ENCODE measurements at places on chromosomes 11 and 22.

GRCh38 chr11:126268361-126268707, 361 bp downstream of the SRPRA start:
- no peak for DNase-seq

DNA sequence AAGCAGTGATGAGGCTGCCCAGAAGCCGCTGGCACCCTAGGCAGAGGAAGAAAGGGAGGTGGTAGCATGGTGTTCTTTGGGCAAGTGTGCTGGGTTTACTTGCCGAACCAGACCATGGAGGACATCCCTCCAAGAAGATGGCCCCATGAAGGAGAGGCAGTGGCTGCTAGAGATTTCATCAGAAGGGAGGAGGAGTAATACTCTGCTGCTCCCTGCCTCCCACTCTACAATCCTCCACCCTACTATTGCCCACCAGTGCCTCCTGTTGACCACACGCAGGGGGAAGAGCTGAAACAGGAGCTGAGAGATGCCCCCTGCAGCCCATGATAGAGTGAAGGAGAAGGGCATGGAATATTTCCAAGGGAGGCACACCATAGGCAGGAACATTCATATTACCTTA, 51.0 kb upstream of the PRSS23 start:
- DNase-seq, result no peak

GRCh38 chr11:84430661-84431060, 1144.5 kb upstream of the CCDC90B start:
- no peak for DNase-seq

- no peak for DNase-seq
Observed at GRCh38 chr11:122814401-122814800, 23.9 kb upstream of the CRTAM start.

- no peak for DNase-seq
Observed at GRCh38 chr11:72227316-72228228, 3.0 kb downstream of the INPPL1 start.

- no peak for DNase-seq
Observed at GRCh38 chr11:8720868-8721608, 38.4 kb downstream of the RPL27A start.

GRCh38 chr22:20639343-20639742, 131.9 kb downstream of the MED15 start:
- no peak for DNase-seq

DNA sequence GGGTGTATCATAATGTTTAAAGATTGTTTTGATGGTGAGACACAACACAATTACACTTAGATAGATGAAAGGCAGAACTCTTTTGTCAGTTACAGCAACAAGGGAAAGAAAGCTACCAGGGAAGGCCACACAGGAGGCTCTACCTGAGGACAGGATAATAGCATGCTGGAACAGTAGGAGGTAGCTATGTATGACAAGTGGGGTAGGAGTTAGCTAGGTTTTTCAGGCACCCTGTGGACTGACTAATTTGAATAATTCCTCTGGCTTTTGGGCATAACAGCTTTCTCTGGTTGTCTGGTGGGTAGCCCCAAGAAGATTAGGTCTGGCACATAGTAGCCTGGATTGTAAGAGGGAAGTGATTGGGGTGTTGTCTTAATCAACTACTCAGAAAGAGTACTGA, 475.4 kb upstream of the CHORDC1 start:
- DNase-seq, result no peak

DNA sequence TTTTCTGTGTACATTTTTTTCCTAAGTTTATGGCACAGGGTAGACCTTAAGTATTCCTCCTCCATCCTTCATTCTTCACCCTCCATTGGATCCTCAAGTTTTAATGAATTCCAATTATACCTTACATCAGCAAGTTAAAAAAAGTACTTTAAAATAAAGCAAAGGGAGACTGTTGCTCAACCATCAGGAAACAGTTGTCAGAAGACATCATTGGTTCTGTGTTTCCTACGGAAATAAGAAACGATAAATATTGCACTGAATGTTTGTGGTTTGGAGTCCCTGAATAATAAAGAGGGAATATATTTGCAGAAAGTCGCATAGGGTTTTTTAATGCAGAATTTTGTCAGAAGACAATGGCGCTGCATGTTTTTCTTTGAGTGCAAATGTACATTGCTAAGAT, 28.1 kb upstream of the LDHA start:
- DNase-seq, result no peak

GRCh38 chr11:120115272-120116000, 22.5 kb downstream of the TRIM29 start:
- no peak for DNase-seq

- DNase-seq, result no peak
Observed at GRCh38 chr11:13030857-13031256, 21.7 kb downstream of the RASSF10 start.

- DNase-seq, result no peak
Observed at GRCh38 chr11:72778535-72779494, 15.0 kb downstream of the STARD10 start.

DNA sequence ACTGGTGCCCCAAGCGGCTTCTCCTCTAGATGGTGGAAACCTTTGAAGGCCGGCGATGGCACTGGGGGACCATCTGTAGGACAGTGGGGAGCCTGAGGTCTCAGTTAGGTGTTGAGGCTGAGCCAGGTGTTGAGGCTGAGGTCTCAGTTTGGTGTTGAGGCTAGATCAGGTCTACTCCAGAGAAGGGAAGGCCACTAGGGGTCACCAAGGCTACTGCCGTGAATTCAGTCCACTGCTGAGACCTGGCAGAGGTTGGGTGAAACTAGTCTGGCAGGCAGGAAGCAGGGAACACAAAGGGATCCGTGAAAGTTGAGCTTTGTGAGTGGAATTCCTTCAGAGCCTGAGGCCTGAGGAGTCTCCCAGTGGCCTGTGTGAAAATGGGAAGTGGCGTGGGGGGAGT, 123.8 kb upstream of the FGF3 start:
- DNase-seq, result no peak

- no peak for DNase-seq
Observed at GRCh38 chr11:123796226-123796625, 9.9 kb downstream of the OR6M1 start.

GRCh38 chr22:49215840-49216239, 611.8 kb downstream of the BRD1 start:
- no peak for DNase-seq

DNA sequence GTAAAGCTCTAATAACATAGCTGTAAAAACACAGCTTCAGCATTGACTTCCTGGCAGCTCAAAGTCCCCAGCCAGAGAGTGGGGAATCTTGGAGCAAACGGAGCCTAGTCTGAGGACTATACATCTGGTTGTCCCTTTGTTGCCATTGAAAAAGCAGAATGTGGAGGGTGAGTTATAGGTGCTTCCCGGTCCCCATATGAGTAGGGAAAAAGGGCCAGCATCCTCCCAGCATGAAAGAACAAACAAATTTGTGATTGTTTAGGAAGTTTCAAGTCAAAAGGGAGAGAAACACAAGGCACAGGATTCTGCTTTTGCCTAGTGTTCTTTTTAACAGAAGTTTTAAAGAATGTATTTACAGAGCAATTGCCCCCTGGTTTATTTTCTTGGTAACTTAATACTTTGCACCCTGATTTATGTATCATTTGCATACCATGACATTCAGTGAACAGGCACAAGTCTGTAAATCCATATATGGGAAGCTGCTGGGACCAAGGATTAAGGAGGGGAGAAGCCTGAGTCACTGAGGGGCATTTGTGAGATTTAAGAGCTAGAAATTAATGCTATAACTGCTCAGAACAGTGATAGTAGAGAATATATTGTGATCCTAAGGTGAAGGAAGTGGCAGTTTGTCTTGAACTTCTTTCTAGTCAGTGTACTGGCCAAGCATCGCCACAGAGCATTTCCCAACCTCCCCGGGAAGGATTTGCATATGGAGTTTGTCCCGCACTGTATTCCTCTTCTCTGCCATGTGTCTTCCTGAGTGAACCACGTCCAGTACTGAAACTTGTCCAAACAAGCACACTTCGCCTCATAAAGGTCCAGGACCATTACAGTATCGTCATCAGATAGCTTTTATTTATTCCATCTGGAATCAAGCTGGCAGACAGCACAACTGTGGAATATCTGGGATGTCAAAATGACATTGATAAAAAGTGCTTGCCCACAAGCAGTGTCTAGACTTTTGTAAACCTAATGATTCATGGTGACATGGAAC, 103.0 kb downstream of the DBX1 start:
- no peak for DNase-seq

DNA sequence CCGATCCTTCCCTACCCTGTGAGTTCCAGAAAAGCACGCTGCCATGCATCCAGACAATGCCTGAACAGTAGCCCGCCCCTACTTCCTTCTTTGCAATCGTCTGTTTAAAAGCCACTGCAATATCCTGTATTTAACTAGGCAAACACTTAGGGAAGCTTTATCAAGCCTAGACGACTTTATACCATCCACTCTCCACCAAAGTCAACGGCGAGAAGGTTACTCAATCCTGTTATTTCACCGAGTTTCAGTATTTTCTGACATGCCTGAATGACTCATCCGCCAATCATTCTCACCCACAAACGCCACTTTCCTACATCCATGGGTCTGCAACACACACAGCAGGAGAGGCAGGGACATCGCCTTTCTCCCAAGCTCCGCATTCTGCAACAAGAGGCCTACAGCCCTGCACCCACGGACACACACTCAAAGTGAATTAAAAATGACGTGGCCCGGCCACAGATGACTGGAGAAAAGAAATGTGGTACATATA, 9.3 kb downstream of the CELSR1 start:
- peak; percentile 17 for DNase-seq

DNA sequence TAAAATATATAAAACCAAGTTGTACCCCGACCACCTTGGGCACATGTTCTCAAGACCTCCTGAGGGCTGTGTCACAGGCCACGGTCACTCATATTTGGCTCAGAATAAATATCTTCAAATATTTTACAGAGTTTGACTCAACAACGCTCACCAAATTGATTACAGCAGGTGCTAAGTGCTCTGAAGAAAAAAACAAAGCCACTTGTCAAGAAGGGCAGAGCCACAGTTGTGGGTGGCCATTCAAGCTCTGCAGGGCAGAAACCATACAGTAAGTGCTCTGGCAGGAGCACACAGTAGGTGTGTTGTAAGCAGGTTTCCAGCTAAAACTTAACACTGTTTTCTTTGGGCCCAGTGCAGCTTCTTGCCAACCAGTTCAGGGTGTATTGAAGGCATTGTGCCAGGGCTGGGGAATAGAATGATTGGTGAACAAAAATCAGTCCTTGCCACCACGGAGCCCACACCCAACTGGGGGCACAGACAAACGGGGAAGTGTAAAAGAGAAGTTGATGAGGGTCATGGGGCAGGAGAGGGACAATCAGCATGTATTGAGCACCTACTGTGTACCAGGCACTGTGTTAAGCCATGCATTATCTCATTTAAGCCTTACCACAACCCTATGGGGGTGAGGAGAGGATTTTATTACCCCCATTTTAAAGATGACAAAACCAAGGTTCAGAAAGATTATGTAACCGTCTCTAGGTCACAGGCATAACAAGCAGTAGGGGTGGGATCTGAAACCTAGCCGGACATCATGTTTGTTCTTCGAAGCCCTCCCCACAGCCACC, 18.2 kb downstream of the ARRB1 start:
- DNase-seq, result no peak

GRCh38 chr11:57387289-57388030, 3.0 kb downstream of the PRG2 start:
- DNase-seq, result no peak

GRCh38 chr22:27435844-27436576, 365.5 kb downstream of the MN1 start:
- no peak for DNase-seq

DNA sequence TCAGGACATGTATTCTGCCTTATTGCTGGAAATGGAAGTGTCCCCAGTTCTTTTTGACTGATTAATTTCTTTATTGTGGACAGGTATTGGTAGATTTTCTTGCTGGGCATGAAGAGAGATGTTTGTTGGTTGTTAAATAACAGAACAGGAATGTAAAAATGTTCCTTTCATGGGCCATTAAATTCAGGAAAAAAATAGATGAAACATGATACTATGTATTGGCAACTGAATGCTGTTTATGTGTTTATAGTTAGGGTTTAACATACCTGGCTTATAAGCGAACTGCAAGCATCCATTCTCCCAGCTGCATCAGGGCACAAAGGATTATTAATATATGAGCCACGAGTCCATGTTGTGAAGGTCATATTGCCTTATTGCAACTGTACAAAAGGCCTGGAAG, 368.5 kb downstream of the NELL1 start:
- no peak for DNase-seq

DNA sequence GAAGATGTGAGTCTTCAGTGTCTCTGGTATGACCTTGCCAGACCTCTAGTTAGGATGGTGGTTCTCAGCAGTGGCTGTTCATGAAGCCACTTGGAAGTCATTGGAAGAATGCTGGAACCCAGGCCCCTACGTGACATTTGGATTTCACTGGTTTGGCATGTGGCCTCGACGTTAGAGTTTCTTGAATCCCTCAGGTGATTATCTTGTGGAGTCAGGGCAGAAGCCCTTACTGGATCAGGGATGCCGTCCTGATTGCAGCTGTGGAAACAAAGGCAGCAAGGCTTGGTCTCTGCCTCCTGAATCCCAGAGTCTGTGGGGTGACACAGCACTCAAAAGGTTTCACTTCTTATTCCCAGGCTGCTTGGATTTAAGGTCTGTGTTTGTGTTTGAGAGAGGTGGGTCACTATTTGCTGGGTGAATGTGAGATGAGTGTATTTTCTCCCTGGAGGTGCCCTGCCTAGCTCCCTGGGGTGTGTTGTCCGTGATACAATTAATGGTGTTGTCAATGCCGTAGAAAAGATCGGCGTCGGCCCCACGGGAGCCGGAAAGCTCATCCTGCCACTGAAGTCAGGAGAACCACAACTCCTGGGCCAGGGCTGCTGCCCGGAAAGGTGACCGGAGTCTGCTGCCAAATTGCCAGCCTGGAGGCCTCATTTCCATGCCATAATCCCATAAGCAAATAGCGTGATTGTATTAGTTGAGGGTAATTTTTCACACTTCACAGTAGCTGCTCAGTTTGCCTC, 939.0 kb downstream of the BRD1 start:
- DNase-seq, result no peak

- DNase-seq, result no peak
Observed at GRCh38 chr11:70156291-70157037, 46.6 kb upstream of the FADD start.

DNA sequence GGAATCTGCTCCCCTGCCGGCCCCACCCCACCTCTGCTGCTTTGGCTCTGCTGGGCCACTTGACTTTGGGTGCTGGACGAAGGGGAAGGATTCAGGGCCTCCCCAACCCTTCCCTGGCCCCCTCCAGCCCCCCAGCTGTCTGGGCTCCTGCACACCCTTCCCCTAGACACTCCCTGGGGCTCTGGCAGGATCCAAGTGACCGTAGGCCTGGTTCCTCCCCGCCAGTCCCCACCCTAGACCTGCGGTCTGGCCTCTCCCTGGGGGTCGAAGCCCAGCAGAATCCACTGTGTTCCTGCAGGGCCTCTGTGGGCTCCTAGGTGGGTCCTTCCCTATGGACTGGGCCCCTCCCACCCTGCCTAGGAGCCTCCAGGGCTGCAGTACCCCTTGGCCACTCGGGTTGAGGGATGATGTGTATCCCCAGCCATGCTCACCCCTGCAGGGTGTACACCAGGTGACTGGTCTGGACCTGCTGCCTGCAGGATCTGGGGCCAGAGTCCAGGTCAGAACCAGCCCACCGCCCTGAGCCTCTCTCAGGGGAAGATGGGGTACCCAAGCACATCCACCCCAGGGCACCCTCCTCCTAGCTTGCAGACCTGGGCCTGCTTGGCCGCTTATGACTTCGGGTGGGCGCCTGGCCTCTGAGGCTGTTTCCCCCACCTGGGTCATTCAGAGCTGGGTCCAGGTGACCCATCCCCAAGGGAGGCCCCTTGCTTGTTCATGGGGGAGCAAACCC, 5.6 kb downstream of the PIM3 start:
- DNase-seq, result no peak

GRCh38 chr22:19871023-19871844, 16.6 kb upstream of the GNB1L start:
- DNase-seq, result no peak

- peak; percentile 96 for DNase-seq
Observed at GRCh38 chr11:67353317-67354074, at the start of gene POLD4. Gene POLD4, minus strand, starts transcription at chr11:67353546. Its CDS starts 147 bp downstream, at chr11:67353399.
